ENCODE measurements at places on chromosomes 2 and 18. TPM values are rescaled to one million over a fixed set of nuclear protein-coding genes. Genes with fewer than 3 reads are reported as not detected.

ARHGAP15 gene
- 119 TPM for total RNA-seq

OTOF gene
- 0.13 TPM for total RNA-seq

FEV gene
- not detected for total RNA-seq

AOX1 gene
- total RNA-seq, result 35.1 TPM

ASIC4 gene
- 0.31 TPM for total RNA-seq

MROH2A gene
- total RNA-seq, result not detected

CRYGD gene
- not detected for total RNA-seq

TXNL1 gene
- 54.2 TPM for total RNA-seq

CCDC138 gene
- 3.1 TPM for total RNA-seq

LOXHD1 gene
- 0.89 TPM for total RNA-seq

EMILIN1 gene
- 46.8 TPM for total RNA-seq

GRCh38 chr2:176892676-176893226 lies 319.8 kb upstream of the HNRNPA3 start:
- no peak for DNase-seq

GRCh38 chr18:65934874-65935273 lies 184.1 kb downstream of the CDH7 start:
- no peak for DNase-seq

- no peak for DNase-seq
Observed at GRCh38 chr2:46329803-46330775, 32.9 kb downstream of the EPAS1 start.

DNA sequence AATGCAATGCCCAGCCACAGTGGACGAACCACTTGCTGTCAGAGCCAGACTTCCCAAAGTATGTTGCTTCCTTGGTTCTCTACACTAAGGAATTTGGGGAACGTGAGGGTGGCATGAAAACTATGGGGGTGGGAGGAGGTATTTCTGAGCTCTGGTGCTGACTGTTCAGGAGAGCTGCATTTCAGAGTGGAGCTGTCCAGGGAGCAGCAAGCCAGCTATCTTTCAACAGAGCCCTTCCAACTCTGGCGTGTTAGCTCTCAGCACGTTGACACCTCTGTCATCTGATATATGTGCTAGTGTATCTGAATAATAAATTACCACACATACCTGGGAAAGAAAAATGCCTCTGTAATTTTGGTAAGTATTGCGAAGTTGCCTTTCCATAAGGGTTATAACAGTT lies 66.1 kb downstream of the SAP130 start:
- no peak for DNase-seq

DNA sequence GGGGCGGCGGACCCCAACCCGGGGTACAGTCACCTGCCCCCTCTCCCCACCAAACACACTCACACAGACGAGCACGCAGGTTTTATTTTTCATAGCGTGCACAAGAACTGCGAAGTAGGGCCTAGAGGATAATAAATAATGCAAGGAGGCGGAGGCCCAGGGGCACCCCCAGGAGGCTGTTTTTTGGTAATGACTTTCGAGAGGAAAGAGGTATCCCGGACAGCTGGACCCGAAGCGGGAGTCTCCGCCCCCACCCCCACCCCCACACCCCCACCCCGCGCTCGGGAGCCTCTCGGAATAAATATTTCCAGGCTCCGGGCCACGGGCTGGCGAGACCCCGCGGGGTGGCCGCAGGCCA lies 3.4 kb downstream of the CYP26B1 start:
- no peak for DNase-seq

GRCh38 chr2:6968319-6969100 lies 51.3 kb downstream of the RNF144A start:
- no peak for DNase-seq

- no peak for DNase-seq
Observed at GRCh38 chr2:240655931-240656886, 26.5 kb downstream of the AQP12B start.

GRCh38 chr2:127097471-127097765 lies 9.5 kb downstream of the BIN1 start:
- no peak for DNase-seq

DNA sequence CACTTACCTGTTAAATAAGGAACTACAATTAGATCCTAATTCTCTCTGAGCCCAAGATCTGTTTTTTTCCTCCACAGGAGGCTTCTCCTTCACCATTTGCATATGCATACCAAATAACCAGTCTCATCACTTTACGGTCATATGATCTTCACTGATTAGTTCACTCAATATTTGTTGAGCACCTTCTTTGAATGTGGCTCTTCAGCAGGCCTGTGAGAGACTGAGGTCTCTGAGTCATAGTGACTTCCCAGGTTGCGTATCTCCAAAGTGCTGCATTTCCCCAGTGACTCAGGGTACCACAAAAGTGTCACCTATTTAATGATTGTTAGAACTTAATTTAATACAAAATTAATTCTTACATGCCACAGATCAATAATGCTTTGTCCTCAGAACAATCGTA lies 108.8 kb upstream of the TRIB2 start:
- no peak for DNase-seq

- DNase-seq, result no peak
Observed at GRCh38 chr2:239276851-239277250, 124.0 kb downstream of the HDAC4 start.

DNA sequence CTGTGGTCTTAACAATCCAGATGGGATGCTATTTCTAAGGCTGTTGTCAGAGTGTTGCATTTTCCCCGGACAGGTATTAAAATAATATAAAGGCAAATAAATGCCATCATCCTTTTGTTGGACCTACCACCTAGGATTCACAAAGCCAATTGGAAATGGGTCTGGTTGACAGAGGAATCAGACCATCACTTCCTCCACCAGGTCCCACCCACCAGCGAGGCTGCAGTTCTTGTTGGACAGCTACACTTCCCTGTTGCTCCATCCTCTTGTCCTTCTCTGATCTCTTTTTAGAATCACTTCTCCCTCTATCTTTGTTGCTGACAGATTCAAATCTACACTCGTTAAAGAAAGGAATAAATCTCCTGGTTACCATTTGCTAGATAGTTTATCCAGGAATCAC lies 1.1 kb downstream of the TMEM169 start:
- no peak for DNase-seq

DNA sequence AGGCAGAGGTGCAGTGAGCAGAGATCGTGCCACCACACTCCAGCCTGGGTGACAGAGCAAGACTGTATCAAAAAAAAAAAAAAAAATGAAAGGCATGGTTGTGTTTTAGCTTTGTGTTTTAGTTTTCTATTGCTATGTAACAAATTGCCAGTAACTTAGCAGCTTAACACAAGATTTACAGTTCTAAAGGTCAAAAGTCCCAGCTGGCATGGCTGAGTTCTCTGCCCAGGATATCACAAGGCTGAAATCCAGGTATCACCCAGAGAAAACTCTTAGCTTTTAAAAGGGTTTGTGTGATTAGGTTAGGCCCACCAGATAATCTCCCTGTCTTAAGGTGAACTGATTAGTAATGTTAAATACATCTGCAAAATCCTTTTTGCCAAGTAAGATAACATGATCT lies 107.7 kb upstream of the YPEL5 start:
- DNase-seq, result no peak

DNA sequence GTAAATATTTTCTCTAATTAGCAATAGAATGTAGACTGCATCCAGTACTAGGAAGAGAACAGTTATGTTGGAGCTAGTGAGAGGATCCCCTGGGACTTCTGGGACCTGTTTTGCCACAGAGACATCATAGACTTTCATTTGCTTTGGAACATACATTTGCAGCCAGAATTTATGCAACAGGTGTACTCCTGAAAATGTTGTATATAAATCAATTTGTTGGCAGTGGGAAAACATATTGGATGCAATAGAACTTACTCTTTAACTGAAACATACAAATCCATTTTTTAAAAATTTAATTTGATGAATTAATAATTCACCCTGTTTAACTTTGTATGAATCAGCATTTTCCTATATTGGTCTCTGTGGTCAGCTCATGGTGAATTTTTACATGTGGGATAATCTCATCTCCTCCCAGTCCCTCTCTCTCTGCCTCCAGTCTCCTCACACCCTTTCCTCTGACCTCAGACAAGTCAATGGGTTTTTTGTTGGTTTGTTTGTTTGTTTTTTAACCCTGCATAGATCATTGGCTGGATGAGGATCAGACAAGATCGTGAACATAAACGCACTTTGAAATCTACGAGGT lies 263.0 kb downstream of the LPIN1 start:
- DNase-seq, result no peak

DNA sequence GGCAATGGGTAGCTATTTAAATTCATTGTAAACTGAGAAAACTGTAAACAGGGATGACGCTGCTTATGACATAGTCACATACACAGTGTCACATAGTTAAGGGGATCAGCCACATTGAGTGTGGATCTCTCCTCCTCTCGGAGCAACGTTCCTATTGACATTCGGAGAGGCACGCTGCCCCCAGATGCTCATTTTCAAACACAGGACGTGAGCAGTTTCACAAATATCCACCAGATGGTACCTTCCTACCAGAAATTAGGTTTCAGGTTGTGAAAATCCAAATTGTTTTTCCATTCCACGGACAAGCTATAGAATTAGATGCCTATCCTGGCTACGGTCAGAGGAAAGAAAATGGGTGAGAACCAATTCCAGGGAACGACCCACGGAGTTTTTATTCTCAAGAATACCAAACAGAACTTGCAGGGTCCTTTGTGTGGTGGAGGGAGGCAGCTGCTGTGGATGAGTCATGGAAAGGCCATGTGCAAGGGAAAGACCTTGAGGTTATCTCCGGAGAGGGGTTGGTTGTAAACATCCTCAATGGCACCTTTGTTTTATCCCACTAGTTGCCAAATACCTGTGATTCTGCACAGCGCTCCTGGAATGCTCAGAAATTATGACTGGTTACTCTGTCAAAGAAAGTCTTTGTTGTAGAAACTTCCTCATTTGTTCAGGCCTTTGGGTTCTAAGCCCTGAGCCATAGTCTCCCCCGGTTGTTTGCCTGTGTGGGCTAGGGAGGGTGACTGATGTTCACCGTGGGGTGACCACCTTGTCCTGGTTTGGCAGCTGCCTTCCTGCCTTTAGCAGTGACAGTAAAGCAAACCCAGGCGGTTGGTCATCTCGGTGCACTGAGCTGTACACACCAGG lies 88.0 kb downstream of the ACTR3 start:
- DNase-seq, result no peak

- DNase-seq, result no peak
Observed at GRCh38 chr18:8561123-8561910, 47.9 kb upstream of the RAB12 start.

- DNase-seq, result no peak
Observed at GRCh38 chr2:96916646-96917543, 47.0 kb upstream of the SEMA4C start.

DNA sequence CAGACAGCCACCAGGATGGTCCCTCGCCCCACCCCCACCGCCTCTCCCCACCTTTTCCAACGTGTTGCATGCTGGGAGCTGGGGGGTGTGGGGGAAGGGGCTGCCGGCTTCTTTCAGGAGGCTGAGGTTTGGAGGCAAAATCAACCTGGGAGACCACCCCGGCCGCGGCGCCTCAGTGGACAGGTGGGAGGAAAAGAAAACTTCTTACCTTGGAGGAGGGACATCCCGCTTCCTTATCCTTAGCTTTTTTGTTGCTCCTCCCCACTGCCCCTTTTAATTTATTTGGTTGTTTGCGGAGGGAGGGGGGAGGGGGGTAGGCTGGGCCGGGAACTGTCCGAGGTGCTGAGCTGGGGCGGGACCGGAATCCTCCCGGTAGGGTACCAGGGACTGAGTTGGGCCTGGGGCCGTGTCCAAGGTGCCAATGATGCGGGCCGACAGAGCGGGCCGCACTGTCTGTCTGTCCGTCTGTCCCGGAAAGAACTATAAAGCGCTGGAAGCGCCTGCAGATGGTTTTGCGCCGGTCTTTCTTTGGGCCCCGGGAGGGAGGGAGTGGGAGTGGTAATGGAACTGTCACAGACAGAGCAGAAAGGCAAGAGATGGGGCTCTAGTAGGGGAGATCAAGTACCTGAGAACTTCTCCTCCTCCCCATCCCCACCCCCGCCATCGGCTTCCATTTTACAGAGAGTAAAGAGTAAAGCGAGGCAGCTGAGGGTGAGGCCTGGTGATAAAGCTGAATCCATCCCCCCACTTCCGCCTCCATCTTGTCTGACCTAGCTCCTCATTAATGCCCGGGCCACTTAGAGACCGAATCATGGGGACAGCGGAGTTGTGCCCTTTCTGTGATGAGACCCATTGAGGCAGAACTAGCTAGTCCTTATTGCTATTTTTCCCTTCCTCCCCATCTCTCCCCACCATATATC lies 2.4 kb downstream of the CDK5R2 start:
- DNase-seq, result no peak

GRCh38 chr2:115880558-115880957 lies 1438.1 kb downstream of the DPP10 start:
- DNase-seq, result no peak

- DNase-seq, result no peak
Observed at GRCh38 chr18:72811047-72811446, 56.7 kb downstream of the NETO1 start.

- no peak for DNase-seq
Observed at GRCh38 chr2:133312038-133312729, 256.1 kb downstream of the NCKAP5 start.

- no peak for DNase-seq
Observed at GRCh38 chr18:56003720-56004088, 415.7 kb upstream of the TCF4 start.

Measured in sciatic nerve (tissue), 2 donors.